ENCODE measurements at places on chromosomes 4 and X. TPM values are rescaled to one million over a fixed set of nuclear protein-coding genes. Genes with fewer than 3 reads are reported as not detected.

Gene FAM9C
- total RNA-seq = not detected

Gene PSAPL1
- total RNA-seq = not detected

Gene OSTC
- total RNA-seq = 218 TPM

Gene HTR2C
- total RNA-seq = not detected

Gene RASL11B
- not detected for total RNA-seq

Gene SPANXN3
- not detected for total RNA-seq

Gene MTNR1A
- total RNA-seq = not detected

Gene REPS2
- total RNA-seq = 6.1 TPM

Gene AFF1
- 22.4 TPM for total RNA-seq

Gene PHOX2B
- not detected for total RNA-seq

Gene F8A3
- total RNA-seq = 1.4 TPM

Gene PDZD11
- 35.9 TPM for total RNA-seq

Gene CLDN34
- total RNA-seq = 0.13 TPM

Gene USP27X
- 3.0 TPM for total RNA-seq

Gene RADX
- 0.26 TPM for total RNA-seq

Gene CDS1
- under 0.01 TPM for total RNA-seq

Gene GJB1
- total RNA-seq = not detected
